ENCODE measurements at places on chromosomes 1 and 21.

DNA sequence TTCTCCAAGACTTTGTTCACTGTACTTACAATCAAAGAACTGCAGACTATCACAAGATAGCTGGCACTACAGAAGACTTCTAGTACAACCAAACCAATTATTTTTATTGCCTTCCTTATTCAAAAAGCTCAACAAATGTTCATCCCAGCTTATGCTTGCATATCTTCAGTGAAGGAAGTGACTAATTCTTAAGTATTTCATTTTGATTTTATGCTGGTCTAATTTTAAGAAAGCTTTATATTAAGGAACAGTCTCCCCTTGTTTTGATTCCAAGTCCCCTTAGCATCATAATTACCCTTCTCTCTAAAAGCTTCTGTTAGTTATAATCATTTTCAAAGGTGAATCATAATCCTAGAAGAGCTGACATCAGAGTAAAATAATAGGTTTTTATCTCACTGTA lies 132.9 kb downstream of the LRRIQ3 start:
- H3K4me1 ChIP-seq, result no peaks in the 10 kb centered on the region
- no peak overlapping the region for H3K4me3 ChIP-seq
- H3K27me3 ChIP-seq, result no peaks in the 10 kb centered on the region
- no peaks in the 10 kb centered on the region for H3K36me3 ChIP-seq

DNA sequence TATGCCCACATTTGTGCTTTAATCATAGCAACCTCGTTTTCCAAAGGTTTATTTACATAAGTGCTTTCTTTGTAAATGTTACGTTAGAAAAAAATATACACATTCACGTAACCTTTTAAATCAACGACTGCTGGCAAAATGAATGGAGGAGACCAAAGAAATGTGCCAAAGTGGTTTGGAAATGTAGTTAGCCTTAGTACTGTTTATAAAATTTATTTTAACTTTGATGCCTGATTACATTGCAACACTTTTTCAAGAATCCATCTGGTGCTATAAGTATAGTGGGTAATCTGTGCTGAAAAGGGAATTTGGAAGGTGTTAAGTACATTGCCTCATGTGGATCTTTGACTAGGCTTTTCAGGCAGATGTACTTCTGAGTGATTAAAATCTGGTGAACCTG lies 108.9 kb downstream of the IFI44 start:
- H3K4me3 ChIP-seq, result no peak overlapping the region
- no peak overlapping the region for H3K27ac ChIP-seq
- no peaks in the 10 kb centered on the region for H3K36me3 ChIP-seq
- no peaks in the 10 kb centered on the region for H3K4me1 ChIP-seq

- DNase-seq, result no peak
- H3K4me1 ChIP-seq, result peaks cover 20% of the 10 kb centered on the region
- H3K36me3 ChIP-seq, result no peaks in the 10 kb centered on the region
- H3K4me3 ChIP-seq, result no peak overlapping the region
- no peak overlapping the region for H3K27ac ChIP-seq
- H3K27me3 ChIP-seq, result no peaks in the 10 kb centered on the region
These were observed 30.6 kb upstream of the KIF21B start for GRCh38 chr1:201054091-201054543.

DNA sequence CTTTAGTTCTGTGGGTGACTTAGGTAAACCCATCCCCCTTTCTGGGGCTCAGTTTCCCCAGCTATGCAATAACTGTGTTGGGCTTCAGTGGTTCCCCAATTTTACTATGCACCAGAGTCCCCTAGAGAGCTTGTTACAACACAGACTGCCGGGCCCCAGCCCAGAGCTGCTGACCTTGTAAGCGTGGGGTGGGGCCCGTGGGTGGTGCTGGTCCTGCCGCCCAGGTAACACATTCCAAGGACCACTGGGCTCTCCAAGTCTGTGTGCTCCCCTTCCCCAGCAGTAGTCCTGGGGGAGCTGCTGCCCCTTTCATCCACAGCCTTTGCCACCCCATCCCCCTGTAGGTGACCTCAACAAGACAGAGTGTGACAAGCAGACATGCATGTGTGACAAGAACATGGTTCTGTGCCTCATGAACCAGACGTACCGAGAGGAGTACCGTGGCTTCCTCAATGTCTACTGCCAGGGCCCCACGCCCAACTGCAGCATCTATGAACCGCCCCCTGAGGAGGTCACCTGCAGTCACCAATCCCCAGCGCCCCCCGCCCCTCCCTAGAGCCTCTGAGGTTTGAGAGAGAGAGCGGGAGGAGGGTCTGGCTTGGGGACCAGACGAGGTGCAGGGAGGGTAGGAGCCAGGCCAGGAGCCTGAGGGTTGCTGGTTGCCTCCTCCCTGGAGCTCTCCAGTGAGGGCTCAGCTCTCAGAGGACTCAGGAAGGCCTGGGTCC lies 8.9 kb downstream of the PLA2G2F start:
- H3K4me3 ChIP-seq, result no peak overlapping the region
- H3K27me3 ChIP-seq, result no peaks in the 10 kb centered on the region
- DNase-seq, result no peak
- H3K27ac ChIP-seq, result no peak overlapping the region
- peaks cover 4% of the 10 kb centered on the region for H3K4me1 ChIP-seq

- peaks cover 30% of the 10 kb centered on the region for H3K27me3 ChIP-seq
- H3K4me1 ChIP-seq, result no peaks in the 10 kb centered on the region
- no peak overlapping the region for H3K27ac ChIP-seq
- H3K4me3 ChIP-seq, result no peak overlapping the region
These were observed 190.2 kb upstream of the NR5A2 start for GRCh38 chr1:199837321-199837720.

GRCh38 chr1:75134647-75135572 lies 722 bp downstream of the LHX8 start:
- no peaks in the 10 kb centered on the region for H3K4me1 ChIP-seq
- no peak overlapping the region for H3K4me3 ChIP-seq

DNA sequence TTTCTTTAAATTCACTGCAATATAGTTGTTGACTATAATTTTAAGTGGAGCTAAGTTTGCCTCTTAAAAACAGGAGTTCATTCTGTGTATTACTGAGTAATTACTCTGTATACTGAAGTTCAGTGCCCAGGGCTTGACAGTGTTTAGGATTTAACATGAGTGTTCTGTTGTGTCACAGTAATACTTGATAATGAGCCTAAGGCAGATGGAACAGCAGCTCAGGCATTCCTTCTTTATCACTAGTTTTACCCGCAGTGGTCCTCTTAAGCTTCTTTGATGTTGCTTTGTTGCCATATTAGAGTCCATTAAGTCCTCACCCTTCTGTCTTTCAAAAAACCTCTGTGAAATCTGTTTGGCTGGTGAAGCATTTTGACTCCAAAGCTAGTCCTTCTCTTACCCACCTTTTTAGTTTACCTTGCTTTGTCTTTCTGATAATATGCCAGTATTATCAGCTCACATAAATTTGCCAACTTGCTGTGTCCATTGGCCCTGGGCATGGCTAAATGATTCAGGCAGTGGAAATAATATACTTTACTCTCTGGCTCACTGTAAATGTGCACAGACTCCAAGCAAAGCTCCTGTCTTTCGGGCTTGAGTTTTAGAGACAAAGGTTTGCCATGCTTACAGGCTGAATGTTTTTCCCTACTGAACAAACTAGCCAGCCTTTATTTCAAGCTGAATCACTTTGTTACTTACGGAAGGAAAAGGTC lies 17.7 kb downstream of the HIPK1 start:
- no peaks in the 10 kb centered on the region for H3K27me3 ChIP-seq
- H3K36me3 ChIP-seq, result peaks cover 76% of the 10 kb centered on the region
- peak overlapping the region; percentile 93 for H3K27ac ChIP-seq
- DNase-seq, result no peak
- H3K4me1 ChIP-seq, result peaks cover 42% of the 10 kb centered on the region

DNA sequence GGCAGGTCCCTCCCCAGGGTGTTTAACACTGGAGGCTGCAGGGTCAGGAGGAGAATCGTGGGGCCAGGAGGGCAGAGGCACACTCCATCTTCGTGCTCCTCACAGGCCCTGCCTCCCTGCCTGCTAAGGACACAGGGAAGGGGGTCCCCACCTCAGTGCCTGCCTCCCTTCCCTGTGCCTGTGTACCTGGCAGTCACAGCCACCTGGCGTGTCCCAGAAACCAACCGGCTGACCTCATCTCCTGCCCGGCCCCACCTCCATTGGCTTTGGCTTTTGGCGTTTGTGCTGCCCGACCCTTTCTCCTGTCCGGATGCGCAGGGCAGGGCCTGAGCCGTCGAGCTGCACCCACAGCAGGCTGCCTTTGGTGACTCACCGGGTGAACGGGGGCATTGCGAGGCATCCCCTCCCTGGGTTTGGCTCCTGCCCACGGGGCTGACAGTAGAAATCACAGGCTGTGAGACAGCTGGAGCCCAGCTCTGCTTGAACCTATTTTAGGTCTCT lies 623 bp upstream of the BGLAP start:
- DNase-seq, result no peak
- H3K27me3 ChIP-seq, result no peaks in the 10 kb centered on the region
- H3K36me3 ChIP-seq, result peaks cover 46% of the 10 kb centered on the region

DNA sequence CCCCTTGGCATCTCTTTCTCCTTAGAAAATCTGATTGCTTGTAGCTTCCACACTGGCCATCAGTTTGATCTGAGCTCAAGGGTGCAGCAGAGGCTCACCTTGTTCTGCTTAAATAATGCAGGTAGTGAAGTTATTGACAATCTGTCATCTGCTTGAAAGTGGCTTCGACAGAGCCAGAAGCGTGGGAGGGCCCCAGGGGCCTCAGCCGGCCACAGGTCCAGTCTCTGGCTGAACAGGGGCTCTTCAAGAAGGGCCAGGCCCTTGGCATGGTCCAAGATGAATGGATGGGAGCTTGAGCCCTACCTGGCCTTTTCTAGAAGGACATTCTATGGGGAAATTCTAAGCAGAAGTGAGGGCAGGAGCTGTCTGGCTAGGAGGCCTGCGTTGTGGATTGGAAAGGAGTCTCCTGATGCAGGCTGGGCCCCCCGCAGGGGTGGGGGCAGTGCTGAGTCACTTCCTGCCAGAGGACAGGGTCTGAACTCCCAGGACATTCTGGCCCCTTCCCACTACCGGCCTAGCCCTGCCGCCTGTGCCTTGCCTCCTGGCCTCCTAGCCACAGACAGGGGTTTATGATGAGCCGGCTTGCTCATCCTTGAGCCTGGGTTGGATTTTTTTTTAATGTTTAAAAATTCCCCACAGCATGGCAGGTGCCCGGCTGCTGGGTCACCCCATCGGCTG lies 162.3 kb upstream of the VAMP3 start:
- DNase-seq, result no peak
- peaks cover 57% of the 10 kb centered on the region for H3K27me3 ChIP-seq
- no peaks in the 10 kb centered on the region for H3K4me1 ChIP-seq
- H3K27ac ChIP-seq, result no peak overlapping the region
- H3K4me3 ChIP-seq, result no peak overlapping the region
- no peaks in the 10 kb centered on the region for H3K36me3 ChIP-seq

DNA sequence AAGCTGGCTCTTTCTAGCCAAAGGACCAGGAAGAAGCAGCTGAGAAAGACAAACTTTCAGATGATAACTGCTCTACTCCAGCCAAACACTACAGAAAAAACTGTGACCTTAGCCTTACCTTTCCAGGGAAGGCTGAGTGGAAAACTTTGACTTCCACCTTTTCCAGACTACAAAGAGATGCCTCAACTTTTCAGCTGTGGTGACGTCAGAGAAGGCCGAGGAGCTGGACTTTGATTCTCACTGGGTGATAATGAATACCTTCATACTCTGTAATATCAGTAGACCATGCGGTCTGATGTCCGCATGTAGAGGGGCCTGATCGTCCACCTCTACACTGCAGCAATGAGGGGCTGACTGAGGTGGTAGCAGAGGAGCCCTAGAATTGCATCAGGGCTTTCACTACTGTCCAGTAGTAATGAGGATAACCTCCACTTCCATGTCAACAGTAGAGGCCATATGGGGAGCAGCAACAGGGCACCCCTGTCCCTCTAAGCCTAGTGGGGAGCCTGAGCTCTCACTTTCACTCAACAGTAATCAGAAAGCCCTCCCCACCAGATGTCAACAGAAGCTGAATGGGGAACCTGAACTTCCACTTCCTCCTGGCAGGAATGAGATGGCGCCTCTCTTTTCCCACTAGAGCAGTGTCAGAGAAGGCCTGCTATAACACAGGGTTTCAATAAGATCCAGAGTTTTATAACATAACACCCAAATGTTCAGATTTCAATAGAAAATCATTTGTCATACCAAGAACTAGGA lies 28.4 kb upstream of the PADI1 start:
- peaks cover 74% of the 10 kb centered on the region for H3K27me3 ChIP-seq
- peaks cover 5% of the 10 kb centered on the region for H3K4me1 ChIP-seq
- no peaks in the 10 kb centered on the region for H3K36me3 ChIP-seq
- no peak overlapping the region for H3K27ac ChIP-seq

DNA sequence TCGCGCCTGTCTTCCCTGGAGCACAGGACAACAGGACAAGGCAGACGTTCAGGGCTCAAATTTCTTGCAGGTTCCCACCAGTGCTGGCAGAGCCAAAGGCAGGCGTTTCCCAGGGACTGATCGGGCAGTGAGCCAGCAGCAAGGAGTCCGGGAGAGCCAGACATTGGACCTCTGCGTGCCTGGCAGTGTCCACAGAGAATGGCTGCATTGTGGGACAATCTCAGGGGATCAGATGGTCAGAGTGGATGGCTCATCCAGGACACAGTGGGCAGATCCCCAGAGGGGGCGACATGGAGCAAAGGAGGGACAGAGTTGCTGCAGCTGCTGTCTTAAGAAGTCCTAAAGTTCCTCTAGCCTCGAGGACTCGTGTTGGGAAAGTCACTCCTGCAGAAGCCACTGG lies 4.6 kb downstream of the TMEM63A start:
- no peak for DNase-seq
- peaks cover 58% of the 10 kb centered on the region for H3K4me1 ChIP-seq
- peak overlapping the region; percentile 91 for H3K4me3 ChIP-seq
- peaks cover 47% of the 10 kb centered on the region for H3K36me3 ChIP-seq
- no peaks in the 10 kb centered on the region for H3K27me3 ChIP-seq
- peak overlapping the region; percentile 49 for H3K27ac ChIP-seq

DNA sequence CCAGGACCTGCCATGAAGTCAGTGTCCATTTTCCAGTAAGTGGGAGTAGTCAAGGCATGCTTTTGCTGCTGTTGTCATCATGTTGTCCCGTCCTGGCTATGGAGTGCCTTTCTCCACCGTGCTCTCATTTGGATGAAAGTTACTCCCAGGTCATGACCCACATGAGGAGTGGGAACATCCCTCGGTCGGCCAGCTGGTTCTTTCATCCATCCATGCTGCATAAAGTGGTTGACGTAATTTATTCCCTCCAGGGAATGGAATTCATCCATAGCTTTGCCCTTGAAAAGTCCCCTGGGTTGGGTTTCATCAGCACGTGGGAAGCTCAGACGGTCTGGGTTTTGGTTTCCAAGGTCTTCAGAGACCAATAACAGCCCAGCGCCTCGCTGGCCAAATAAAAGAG lies 11.6 kb downstream of the PLA2G2A start:
- H3K4me3 ChIP-seq, result no peak overlapping the region
- H3K36me3 ChIP-seq, result no peaks in the 10 kb centered on the region
- H3K4me1 ChIP-seq, result no peaks in the 10 kb centered on the region
- DNase-seq, result no peak
- no peak overlapping the region for H3K27ac ChIP-seq

DNA sequence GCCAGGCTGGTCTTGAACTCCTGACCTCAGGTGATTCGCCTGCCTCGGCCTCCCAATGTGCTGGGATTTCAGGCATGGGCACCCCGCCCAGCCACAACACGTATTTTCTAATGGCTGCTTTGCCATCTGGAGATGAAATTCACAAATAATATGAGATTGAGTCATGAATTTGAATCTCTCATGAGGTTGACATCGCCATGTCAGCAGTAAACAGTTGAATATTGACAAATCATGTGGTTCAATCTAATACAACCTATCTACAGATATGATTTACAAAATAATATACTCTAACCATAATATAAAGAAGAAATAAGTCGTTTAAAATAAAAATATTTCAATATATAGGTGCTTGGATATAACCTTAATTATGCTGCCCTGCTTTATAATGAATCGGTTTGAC lies 42.1 kb downstream of the MYOM3 start:
- no peak for DNase-seq
- H3K27ac ChIP-seq, result no peak overlapping the region
- H3K27me3 ChIP-seq, result peaks cover 21% of the 10 kb centered on the region
- no peak overlapping the region for H3K4me3 ChIP-seq
- H3K4me1 ChIP-seq, result peaks cover 3% of the 10 kb centered on the region
- H3K36me3 ChIP-seq, result no peaks in the 10 kb centered on the region

Measured in effector memory CD8-positive, alpha-beta T cell (primary cell).